ENCODE measurements at places on chromosomes 16 and 17. TPM values are rescaled to one million over a fixed set of nuclear protein-coding genes. Genes with fewer than 3 reads are reported as not detected.

- DNase-seq, result peak; percentile 77
These were observed at the start of gene IGF2BP1 for GRCh38 chr17:48997103-48997826. TSS of gene IGF2BP1 (plus strand) at chr17:48997385. CDS start at chr17:48997746, 361 bp downstream.

The ITGB4 gene
- total RNA-seq, result 10.6 TPM

- no peak for DNase-seq
These were observed 164.7 kb downstream of the MSI2 start for GRCh38 chr17:57420734-57421717.

DNA sequence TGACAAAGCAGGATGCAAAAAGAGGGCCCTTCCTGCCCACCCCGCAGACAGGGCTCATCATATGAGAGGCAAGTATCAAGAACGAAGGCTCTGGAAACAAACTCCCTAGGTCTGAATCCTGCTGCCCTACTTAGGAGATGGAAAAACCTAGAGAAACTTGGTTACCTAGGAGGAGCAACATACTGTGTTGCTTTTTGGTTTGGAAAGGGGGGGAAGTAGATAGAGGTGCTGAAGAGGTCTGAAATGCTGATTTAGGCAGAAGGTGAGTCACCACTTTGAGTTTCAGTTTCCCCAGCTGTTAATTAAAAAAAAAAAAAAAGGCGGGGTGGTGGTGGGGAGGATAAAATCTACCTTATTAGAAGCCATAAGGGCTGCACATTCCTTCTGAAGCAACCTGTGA, 1.5 kb downstream of the N4BP1 start:
- no peak for DNase-seq

GRCh38 chr17:81825841-81826466, 7.1 kb downstream of the MCRIP1 start:
- peak; percentile 45 for DNase-seq

DNA sequence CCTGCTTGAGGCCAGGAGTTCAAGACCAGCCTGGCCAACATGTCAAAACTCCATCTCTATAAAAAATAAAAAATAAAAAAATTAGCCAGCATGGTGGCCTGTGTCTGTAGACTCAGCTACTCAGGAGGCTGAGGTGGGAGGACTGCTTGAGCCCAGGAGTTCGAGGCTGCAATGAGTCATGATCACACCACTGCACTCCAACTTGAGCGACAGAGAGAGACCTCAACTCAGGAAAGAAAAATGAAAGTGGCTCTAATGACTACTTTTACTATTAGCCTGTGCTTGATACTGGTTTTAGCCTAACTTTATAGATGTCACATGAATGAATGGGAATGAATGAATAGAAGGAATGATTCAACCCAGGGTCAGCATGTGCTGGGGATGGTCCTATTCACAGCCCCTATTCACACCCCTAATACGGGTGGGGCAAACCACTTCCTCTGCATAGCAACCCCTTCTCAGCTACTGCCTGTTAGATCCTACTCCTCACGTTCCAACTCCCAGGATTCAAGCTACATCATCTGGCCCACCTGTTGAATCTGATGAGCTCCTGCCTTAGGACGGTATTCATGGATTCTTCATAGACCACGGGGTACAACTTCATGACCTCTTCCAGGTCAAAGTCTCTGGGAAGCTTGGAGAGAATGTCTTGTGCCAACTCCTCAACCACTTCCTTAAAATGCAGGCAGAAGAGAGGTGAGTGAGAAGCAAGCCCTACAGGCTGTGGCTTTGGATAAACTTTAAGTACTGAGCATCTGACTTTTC, 40.5 kb downstream of the LYRM1 start:
- DNase-seq, result no peak

- no peak for DNase-seq
These were observed 54.0 kb downstream of the GAS7 start for GRCh38 chr17:10144456-10144855.

DNA sequence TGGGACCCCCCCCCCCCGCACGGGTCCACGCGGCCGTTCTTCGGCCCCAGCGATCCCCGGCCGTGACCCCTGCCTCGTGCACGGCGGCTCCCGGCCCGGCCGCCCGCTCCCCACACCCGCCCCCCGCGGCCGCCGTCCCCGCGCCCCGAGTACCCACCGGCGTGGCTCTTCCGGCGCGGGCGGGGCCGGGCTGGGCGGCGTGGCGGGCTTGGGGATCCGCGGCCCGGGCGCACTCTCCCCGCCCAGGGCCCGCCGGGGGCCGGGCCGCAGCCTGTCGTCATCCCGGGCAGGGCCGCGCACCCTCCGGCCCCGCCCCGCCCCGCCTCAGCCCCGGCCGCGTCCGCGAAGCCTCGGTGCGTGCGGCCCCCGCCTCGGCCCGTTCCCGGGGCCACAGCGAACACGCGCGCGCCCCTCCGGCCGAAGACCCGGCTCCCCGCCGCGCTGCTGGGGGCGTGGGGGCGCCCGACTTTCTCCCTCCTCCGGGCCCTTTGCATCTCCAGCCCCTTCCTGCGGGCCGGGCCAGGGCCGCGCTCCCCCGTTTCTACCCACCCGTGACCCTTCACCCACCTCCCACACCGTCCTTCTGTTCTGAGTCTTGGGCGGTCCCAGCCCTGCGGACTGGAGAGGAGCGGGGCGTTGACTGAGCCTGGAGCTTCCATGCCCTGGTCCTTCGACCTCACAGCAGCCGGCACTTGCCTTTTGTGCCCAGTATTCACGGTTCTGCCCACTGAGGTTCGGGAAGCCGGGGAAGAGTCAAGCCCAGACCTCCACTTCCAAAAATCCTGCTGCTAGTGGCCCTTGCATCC, 840 bp downstream of the MYO1C start:
- DNase-seq, result peak; percentile 35

DNA sequence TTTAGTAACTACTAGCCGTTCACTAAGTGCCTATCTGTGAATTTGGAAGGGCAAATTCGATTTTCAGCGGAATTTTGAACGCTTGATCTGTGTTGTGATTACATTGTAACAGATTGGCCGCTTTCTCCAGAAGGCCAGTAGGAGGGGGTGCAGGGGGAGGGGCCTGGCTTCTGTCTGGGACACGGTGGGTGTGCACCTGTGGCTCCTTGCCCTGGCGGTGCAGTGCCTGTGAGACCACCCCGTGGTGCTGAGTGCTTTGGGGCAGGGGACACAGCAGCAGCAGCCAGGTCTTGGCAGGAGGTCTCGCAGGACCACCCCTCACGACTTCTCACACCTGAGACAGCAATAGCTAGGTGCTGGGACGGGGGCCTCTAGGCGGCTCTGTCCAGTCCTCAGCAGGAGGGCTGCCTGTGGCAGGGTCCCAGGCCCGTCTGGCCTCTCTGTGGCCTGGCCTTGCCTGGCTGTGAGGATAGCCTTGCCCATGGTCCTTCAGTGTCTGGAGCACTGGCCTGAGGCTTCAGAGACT, 1.8 kb downstream of the UBE2I start:
- DNase-seq, result no peak

The ATP1B2 gene
- 35.9 TPM for total RNA-seq

The MYL11 gene
- total RNA-seq, result 0.80 TPM

GRCh38 chr17:77498791-77499698, 358.3 kb downstream of the SEC14L1 start:
- no peak for DNase-seq

The PYDC1 gene
- total RNA-seq, result 9.5 TPM

The MMP2 gene
- total RNA-seq, result 61.3 TPM

DNA sequence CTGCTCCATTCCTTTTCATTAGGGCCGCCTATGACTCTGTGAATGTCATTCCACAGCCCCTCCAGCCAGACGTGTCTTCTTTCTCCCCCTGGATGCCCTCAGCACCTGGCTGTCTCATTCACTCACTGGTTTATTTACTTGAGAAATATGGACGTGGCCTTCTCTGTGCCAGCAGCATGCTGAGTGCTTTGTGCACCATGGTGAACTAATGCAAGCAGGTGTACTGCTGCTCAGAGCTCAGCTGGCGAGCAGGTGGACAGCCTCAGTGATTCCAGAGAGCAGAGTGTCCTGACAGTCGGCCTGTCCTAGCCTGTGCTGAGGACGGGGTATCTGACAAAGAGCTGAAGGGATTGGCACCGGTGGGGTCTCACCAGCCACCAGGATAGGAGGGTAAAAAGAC, 96.7 kb downstream of the GNAO1 start:
- no peak for DNase-seq

The CD19 gene
- 2.5 TPM for total RNA-seq

GRCh38 chr16:65728167-65728566, 606.3 kb upstream of the CDH11 start:
- no peak for DNase-seq

DNA sequence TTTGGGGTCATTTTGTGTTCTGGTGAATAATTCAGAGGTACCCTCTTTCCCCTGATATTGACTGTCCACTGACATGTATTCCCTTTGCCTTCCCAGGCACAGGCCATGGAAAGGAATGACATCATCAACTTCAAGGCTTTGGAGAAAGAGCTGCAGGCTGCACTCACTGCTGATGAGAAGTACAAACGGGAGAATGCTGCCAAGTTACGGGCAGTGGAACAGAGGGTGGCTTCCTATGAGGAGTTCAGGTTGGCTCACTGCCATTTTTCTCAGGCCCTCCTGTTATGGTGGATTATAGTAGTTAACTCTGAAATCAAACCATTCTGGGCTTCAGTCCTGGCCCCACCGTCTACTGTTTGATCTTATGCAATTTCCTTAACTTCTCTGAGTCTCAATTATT, 1.6 kb upstream of the EFTUD2 start:
- no peak for DNase-seq

The CLEC19A gene
- total RNA-seq, result 0.41 TPM

The RAD51D gene
- total RNA-seq, result 15.0 TPM

The CNGB1 gene
- not detected for total RNA-seq

The KRTAP4-9 gene
- not detected for total RNA-seq

DNA sequence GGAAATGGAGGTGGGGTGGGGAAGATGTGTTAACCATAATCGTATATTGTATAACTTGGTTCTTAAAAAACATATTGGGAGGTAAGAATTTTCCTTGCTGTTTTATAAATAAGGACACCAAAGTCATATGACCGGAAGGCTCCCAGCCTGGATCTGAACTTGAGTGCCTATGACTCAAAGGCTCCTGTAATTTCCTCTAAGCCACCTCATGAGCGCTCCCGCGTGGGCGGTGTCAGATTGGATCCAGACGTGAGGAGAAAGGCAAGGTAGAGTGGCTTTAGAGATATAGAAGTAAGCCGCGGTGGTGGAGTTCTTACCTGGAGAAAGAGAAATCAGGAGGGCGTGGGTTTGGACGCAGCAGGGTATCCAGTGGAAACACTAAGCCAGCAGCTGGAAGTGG, 196.2 kb upstream of the NLRP1 start:
- no peak for DNase-seq

DNA sequence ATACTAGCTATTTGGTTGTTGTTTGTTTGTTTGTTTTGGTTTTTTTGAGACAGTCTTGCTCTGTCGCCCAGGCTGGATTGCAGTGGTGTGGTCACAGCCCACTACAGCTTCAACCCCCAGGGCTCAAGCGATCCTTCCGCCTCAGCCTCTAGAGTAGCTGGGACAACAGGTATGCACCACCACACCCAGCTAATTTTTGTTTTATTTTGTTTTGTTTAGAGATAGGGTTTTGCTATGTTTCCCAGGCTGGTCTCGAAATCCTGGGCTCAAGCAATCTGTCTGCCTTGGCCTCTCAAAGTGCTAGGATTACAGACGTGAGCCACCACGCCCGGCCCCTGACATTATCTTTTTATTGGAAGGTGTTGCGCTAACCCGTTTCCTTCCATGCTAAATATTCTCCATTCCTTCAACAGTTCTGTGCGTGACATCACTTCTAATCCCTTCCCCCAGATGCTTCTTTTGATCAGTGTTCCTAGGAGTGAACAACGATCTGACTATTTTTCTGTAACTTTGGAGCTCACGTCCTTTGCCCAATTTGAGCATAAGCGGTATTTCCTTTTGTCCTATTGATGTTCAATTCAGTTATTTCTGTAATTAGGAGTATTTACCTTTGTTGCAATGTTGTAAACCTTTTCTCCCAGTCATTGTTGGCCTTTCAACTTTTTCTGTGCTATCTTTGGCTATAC, 30.2 kb upstream of the EMP2 start:
- no peak for DNase-seq

DNA sequence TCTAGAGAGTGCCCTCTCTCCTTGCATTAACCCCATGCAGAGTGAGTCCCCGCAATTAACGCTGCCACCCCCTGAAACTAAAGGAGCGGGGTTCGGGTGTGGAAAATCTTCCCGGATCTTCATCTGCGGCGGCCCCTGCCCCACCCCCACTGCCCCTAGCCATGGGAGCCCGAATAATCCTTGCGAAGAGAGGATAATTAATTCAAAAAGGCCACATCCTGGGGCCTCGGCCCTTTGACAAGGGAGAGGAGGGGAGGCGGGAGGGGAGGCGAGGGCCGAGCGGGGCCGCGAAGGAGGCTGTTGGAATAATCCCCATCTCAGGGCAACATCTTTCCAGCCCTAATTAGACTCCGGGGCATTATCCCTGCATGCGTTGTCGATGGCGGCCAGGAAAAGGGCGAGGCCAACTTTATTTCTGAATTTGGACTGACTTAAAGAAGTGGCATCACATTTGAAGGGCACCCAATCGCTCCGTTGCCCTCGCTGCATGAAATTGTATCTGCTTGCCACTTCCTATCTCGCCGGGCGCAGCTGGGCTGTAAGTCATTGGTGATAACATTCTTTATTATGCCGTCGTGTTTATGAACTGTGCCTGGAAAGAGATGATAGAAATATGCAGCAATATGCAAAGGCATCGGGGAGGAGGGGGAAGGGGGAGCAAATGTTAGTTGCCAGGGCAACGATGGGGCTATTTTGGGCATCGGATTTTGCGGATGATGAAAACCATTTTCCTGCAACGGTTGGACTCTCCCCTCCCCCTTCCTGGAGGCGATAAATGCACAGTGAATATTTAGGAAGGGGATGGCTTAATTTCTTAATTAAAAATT, 387.1 kb upstream of the TNRC6C start:
- no peak for DNase-seq

GRCh38 chr17:3976675-3977171, 12.5 kb upstream of the ATP2A3 start:
- no peak for DNase-seq
